GM23248 (cell line): ENCODE measurements at places on chromosomes 3 and 15.
A peak's percentile ranks its signal among the peaks of the same experiment; 100 is the strongest.

GRCh38 chr3:113948015-113948917 lies 453 bp downstream of the ZDHHC23 start:
- peak; percentile 35 for DNase-seq

GRCh38 chr3:137988982-137989381 lies 21.0 kb upstream of the CLDN18 start:
- no peak for DNase-seq

DNA sequence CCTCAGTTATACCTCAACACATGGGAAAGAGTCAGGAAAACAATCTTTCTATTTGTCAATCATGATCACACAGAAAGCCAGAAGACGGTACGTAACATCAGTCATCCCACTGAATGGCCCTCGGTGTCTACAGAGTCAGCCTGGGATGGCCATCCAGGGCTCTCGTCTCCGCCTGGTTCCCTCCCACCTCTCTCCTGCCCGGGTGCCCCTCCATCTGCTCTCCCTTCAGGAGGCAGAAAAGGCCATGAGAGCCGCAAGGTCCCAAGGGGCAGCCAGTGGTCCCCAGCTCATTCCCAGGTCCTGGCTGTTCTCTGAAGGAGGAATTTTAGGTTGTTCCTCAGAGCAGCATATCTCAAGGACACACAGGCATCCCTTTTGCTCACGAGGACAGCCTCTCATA lies 4.4 kb upstream of the LRRC15 start:
- DNase-seq, result no peak

DNA sequence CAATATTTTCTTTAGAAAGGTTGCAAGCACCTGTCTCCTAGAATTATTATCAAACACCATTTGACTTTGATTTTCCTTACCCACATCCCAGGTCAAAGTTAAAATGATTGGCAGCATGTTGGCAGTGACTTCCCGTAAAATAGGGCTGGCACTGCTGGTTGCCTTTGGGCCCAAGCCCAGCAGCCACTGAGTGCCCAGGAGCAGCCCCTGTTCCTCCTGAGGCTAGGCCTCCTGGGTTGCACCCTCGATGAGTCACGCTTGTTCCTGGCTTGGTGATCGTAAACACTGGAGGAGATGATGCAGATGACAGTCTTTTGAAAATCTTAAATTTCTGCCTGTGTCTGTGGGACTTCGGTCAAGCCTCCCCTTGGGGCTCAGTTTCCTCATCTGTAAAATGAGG lies 290.0 kb downstream of the TLE3 start:
- DNase-seq, result peak; percentile 71

- DNase-seq, result no peak
Observed at GRCh38 chr3:40170395-40170794, 139.1 kb upstream of the EIF1B start.

GRCh38 chr3:100096866-100097265 lies 17.4 kb downstream of the FILIP1L start:
- no peak for DNase-seq

GRCh38 chr15:66169023-66169422 lies 84.5 kb downstream of the MEGF11 start:
- no peak for DNase-seq

DNA sequence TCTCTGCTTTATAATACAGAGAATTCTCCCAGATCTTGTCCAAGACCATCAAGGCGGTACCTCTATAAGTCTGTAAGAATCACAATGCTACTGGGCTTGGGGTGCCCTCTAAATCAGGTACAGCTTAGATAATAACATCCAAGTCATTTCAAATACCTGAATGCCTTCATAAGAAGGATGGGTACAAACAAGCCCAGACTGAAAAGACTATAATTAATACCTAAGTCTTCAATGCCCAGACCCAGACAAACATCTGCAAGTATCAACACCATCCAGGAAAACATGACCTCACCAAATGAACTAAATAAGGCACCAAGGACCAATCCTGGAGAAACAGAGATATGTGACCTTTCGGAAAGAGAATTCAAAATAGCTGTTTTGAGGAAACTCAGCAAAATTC lies 65.9 kb downstream of the ZMAT3 start:
- DNase-seq, result no peak
